ENCODE measurements at places on chromosomes 1 and 21.

GRCh38 chr1:25099343-25099951 lies 132.9 kb downstream of the SYF2 start:
- DNase-seq = no peak

DNA sequence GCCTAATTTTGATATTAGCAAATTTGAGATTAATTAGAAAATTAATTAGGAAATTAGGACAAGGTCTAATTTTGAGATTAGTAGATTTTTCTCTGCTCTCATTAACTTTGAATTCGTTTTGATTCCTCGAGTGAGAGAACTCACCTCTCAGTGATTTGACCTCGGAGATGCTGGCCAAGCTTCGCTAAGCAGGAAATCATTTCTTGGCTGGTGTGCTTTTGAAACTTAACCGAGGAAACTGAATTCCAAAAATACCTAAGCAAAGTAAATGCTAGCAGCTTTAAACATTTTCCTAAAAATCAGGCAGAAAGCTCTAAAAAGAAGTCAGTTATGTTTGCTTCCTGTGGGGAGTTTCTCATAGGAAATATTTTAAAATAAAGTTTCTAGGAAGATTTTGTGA lies 34.9 kb downstream of the CDC14A start:
- DNase-seq = no peak

DNA sequence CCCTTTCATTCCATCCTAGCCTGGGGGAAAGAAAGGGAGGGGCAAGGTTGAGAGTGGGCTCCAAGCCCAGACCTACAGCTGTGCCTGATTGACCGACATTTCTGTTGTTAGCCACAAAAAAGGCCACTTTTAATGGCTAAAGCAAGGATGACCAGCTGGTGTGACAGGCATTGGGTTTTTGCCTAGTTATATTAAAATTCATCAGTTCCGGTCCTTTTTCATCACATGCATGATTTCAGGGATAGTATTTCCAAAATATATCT lies 192.3 kb downstream of the ZNF326 start:
- no peak for DNase-seq

DNA sequence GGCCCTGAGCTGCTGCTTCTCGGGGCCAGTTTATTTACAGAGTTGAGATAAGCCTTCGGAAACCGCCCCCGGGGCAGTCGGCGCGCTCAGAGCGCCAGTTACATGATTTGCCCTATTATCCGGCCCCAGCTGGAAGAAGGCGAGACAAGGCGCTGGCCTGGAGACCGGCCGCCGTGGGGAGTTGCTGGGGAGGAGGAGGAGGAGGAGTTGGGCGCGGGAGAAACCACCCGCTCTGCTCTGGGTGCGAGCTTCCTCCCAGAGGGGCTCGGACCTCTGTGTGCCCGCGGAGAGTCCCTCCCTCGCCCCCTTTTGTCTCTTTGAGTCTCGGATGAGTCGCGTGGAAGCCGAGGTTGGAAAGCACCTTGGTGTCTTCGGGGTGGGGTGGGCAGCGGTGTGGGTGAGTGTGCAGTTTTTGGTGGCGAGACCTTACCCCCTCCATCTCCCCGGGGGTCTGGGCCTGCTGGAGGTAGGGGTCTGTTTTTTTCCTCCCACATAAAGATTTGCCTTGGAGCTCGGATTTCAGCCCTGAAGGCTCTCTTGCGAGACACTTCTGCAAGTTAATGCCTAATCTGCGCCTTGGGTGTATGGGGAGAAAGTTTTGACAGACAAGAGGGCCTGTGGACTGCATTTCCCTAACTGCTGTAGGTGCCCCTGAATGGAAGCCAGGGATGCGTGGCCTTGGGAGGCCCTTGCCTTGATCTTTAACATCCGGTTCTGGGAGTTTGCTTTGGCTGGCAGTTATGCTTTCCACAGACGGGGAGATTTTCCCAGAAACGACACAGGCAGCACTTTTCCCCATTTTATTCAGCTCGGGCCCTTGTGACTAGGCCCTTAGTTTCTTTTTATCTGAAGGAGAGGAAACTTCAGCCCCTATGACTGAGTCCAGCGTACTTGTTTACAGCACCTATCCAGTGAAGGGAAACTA lies 80.0 kb downstream of the NDUFS5 start:
- DNase-seq = no peak

- no peak for DNase-seq
Observed at GRCh38 chr1:23556635-23557470, 2.4 kb downstream of the ID3 start.

GRCh38 chr1:195065437-195065836 lies 1542.8 kb downstream of the KCNT2 start:
- DNase-seq = no peak

DNA sequence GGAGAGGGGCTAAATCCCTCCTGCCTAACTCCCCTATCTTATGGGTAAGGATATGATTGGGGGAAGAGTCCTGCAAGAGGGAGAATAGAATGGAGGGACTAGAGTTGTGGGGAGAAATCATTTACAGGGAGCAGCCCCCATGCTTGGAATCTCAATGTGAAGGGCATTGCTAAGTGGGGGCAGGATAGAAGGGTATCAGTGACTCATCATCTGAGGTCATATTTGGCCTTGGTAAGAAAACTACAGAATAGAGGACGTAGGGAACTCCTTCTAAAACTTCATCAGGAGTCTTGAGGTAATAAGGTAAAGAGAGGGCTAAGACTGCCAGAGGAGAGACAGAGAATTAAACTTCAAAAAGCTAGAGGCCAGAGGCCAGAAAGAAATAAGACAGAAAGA lies 487 bp downstream of the HJV start:
- no peak for DNase-seq

GRCh38 chr1:3192825-3193224 lies 123.8 kb downstream of the PRDM16 start:
- no peak for DNase-seq

GRCh38 chr1:169318536-169319244 lies 48.9 kb downstream of the NME7 start:
- no peak for DNase-seq

GRCh38 chr1:186214791-186215190 lies 160.3 kb downstream of the TPR start:
- no peak for DNase-seq

DNA sequence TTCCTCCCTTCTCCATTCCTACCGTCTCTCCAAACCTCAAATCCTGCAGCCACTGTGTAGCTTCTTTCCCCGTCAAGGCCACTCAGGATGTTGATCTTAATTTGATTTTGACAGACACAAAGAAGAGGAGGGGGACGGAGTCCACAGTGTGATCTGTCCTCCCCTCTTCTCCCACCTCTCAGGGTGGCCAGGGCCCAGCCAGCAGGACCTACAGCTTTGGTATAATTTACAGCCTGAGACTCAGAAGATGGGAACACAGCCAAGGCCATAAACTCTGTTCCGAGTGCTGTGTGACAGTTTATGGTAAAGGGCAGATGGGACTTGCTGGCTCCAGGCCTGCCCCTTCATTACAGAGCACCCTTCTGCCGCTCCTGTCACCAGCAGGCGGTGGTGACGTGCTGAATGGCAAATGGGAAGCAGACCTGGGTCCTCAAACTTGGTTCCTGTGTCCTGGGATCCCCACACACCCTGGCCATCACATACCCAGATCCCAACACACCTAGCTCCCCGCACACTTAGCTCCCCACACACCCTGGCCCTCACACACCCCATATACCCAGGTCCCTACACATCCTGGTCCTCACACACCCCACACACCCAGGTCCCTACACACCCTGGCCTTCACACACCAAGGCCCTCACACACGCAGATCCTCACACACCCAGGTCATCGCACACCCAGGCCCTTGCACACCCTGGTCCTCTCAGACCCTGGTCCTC lies 71.6 kb downstream of the CD2 start:
- DNase-seq = no peak

DNA sequence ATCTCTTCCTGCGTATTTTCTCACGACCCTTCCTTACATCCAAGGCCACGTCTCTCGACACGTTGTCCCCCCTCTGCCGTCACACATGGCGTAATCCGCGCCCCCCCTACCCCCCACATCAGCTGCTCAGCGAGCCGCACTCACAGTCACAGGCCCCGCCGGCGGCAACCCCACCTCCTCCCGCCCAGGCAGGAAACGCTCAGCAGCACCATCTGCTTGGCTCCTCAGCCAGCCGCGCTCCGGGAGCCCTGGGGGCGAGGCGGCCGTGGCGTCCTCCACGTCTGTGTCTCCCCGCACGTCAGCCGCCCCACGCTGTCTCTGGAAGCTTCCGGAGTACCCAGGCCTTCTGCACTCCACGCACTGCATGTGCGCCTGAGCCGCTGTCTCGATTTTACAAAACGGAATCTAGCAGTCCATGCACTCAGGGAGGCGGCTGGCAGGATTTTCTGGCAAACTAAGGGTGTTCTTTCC lies 64.6 kb downstream of the SIK1 start:
- peak; percentile 73 for DNase-seq

- no peak for DNase-seq
Observed at GRCh38 chr1:195200772-195201171, 1407.5 kb downstream of the KCNT2 start.

- DNase-seq = no peak
Observed at GRCh38 chr21:37909936-37910335, 6.3 kb downstream of the KCNJ6 start.

DNA sequence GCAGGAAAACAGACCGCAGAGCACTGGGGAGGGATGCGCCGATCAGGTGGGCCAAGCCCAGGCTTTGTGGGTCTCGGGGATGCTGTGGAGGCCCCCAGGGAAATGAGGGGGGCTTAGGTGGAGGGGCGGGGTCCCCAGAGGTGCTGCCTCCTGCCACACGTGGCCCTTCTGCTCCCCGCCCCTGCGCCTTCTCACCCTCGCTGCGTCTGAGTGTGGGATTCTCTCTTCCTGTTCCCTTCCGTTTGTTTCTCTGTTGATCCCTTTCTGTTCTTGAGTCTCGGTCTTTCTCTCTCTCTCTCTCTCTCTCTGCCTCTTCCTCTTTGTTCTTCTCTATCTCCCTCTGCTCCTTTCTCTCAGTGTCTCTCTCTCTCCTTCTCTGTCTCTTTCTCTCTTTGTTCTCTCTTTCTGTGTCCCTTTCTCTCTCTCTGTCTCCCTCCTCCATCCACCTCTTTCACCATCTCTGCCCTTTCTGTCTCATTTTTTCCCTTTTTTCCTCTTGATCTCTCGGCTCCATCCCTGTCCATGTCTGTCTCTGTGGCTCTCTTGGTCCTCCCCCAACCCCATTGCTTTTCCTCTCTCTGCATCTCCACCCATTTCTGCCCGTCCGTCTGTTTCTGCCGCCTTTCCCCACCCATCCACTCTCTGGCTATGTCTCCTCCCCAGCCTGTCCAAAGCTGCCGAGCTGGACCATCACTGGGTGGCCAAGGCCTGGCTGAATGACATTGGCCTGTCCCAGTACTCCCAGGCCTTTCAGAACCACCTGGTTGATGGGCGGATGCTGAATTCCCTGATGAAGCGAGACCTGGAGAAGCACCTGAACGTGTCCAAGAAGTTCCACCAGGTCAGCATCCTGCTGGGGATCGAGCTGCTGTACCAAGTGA lies 52.4 kb upstream of the TMEM51 start:
- DNase-seq = no peak

DNA sequence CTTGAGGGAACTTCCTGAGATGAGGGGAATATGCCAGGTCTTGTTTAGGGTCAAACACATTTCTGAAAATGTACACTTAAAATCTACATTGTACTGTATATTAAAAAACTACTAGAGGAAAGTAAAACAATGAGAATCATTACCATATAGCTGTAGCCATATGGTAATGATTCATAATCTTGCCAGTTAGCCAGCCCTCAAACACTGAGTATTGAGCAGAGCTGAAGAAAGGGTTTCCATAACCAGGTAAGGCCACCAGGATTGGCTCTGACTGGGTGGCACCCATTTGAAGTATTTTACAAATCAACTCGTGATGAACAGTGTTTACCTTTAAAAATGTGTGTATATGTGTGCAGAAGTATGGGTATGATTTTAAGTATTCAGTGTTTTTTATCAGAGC lies 226.7 kb downstream of the SLC45A1 start:
- DNase-seq = no peak

DNA sequence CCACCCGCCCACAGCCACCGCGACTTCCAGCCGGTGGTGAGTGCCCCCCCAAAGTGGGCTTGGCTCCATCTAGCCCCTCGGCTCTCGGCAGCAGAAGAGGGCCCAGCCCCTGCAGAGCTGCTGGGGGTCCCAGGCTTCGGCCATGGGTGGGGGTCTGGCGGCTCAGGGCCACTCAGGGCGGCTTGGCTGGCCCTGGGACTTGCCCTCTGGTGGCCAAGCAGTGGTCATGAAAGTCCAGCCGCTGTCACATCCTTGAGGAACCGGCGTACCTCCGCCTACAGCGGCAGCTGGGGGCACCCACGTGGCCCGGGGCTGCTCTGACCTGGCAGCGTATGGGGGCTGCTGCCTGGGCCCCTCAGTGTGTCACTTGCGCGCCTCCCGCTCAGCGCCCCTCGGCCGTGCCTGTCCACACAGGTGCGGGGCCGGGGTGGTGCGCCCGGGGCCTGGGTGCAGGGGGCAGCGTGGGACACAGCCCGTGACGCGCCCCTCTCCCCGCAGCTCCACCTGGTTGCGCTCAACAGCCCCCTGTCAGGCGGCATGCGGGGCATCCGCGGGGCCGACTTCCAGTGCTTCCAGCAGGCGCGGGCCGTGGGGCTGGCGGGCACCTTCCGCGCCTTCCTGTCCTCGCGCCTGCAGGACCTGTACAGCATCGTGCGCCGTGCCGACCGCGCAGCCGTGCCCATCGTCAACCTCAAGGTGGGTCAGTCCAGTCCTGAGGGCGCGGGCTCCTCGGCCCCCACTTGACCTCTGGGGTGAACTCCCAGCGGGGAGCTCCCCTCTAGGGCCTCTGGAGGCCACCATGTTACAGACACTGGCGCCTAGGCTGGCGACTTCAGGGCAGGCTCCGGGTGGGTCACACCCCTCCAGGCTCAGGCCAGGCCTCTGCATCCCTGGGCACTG lies 32.4 kb downstream of the SLC19A1 start:
- no peak for DNase-seq

DNA sequence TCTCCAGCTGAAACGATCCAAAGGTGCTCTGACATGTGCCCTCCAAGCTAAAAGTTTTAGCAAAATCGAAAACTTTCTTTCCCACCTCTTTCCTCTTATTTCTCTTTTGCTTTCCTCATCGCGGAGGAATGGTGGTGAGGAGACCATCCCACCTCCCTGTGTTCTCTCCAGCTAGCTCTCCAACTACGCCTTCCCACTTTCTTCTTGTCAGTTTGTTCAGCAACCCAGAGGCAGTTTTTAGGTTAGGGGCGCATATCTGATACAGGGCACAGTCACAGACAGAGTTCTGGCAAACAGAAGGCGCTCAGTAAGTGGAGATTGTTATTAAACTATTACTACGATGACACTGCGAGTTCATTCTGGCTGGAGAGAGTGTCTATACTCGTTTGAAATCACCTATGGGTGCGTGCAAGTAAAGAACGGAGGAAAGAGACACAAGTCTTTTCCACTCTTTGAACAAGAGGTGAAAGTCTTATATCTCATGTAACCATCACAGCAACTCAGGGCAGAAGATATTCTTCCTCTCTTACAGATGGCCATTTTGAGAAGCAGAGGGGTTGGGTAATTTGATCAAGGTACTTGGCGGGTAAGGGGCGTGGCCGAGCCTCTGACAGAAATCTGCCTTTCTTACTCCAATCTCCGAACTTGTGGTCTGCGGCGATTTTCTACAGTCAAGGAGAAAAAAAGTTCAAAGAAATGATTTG lies 13.9 kb downstream of the HLX start:
- DNase-seq = no peak

- no peak for DNase-seq
Observed at GRCh38 chr21:46610018-46610701, 5.3 kb upstream of the S100B start.

GRCh38 chr1:113808450-113809195 lies 3.7 kb downstream of the RSBN1 start:
- no peak for DNase-seq

Measured in activated CD8-positive, alpha-beta memory T cell treated with anti-CD3 and anti-CD28 coated beads for 4 hours (primary cell).